ENCODE measurements at places on chromosomes 2 and 18.
A peak's percentile ranks its signal among the peaks of the same experiment; 100 is the strongest.

- no peak for DNase-seq
Observed at GRCh38 chr2:177970670-177971454, 101.7 kb downstream of the PDE11A start.

DNA sequence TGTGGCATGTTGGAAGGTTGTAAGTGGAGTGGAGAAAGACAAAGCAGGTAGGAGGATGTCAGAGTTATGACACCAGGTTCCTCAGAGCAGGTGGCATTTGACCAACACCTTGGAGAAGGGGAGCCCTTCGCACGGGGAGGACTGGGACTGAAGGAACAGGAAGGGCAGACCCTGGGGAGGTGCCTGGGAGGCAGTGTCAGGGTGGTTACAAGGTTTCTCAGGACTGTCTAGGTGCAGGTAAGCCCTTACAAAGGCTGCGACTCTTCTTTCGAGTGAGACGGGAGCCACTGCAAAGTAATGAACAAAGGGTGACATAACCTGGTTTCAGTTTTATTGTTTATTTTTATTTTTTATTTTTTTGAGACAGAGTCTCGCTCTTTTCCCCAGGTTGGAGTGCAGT lies 84.6 kb downstream of the EIF2AK3 start:
- DNase-seq, result no peak

DNA sequence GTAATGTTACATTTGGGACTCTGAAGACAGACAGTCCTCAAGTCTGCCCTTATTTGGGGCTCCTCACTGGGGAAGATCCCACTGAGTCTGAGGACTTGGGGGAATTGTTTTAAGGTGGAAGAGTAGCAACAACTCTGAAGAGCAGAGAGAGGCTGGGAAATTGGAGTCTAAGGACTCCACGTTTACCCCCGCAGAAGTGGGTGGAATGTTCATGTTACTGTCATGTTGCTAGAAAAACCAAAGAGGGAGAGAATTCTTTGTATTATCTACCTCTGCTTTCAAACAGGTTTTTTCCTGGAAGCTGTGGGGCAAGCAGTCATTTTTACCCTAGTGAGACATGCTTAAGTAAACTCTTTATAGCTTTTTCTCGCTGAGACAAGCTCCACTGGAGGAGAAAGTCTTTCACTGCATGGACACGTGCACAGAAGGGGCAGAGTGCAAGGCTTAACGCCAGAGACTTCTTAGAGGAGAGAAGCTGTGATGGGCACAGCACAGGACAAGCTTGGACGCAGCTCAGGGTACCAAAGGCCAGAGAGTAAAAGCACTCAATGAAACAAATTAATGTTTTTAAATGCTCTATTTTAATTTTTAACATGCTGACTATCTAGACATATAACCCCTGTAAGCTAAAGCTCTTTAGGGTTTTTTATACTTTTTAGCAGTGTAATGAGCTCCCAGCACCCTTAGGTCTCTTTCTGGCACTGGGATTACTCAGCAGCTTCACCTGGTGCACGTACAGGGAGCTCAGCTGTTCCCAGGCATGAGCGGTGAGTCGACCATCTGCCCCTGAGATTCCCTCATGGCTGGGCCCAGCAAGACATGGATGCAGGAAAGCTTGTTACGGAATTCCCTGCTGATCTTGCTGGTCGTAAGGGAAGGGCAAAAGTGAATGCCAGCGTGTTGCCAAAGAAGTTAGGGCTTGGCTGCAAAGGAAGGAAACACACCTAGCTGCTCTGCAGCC lies 54.5 kb upstream of the BIN1 start:
- DNase-seq, result no peak

DNA sequence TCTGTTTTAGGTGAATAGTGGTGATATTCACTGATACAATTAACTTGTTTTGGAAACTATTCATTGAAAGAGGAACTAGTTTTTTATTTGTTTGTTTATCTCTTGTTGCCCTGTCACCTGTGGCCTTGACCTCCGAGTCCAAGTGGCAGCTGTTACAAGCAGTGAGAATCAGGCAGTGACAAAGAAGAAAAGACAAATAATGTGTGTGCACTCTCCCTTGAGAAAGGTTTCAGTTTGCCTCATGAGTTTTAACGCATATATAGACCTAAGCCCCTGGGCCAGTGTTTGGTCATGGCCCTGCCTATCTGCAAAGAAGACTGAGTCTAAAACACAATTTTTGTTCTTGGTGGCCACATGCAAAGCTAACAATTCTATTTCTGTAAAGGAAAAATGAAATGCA lies 15.3 kb downstream of the KYNU start:
- no peak for DNase-seq

GRCh38 chr2:52445686-52446085 lies 1321.9 kb upstream of the CHAC2 start:
- DNase-seq, result no peak

- DNase-seq, result no peak
Observed at GRCh38 chr2:237305579-237305978, 108.4 kb downstream of the COL6A3 start.

- peak; percentile 77 for DNase-seq
Observed at GRCh38 chr2:222960126-222960525, 91.9 kb upstream of the KCNE4 start.

- DNase-seq, result peak; percentile 33
Observed at GRCh38 chr18:53458944-53459580, 765.4 kb downstream of the MBD2 start.

GRCh38 chr18:6423289-6423688 lies 8.6 kb upstream of the L3MBTL4 start:
- DNase-seq, result no peak

DNA sequence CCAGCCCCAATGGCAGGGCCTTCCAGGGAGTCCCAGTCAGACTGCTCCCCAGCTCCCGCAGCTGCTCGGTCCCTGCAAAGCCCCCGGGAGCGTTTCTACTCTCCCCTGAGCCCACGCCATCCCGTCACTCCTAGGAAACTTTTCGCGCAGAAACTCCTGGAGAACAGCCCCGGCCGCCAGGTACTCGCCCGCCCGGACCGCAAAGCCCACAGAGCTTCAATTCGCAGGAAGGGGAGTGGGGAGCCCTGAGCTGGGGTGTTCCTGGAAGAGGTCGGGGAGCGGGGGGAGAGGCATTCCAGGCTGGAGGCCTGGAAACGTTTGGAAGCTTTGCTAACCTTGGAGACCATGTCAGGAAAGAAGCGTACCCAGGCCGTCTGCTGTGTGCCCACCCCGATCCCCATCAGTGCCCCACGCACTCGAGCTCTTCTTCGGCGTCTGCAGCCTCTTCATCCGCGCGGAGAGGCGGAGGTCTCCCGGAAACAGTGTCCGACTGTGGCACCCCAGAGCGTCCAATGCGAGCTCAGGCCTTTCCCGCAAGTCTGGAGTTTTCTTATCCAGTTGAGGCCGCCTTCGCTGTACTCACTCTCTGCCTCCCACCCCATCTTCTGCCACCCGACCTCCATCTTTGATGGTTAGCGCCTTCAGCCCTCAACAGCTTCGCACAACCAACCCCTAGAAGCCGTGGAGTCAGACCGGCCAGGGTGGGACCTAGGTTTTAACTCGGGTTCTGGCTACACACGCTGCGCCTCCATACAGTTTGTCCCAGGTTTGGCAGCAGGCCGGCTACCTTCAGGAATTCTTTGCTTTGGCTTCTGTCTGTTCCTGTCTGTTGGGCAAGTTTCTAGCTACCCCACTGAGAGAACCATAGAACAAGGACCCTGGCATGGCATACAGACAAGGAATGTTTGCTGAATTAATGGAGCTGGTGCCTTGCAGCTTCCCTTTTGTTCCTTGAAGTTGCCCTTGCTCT lies 3.7 kb downstream of the PCGF1 start:
- no peak for DNase-seq

DNA sequence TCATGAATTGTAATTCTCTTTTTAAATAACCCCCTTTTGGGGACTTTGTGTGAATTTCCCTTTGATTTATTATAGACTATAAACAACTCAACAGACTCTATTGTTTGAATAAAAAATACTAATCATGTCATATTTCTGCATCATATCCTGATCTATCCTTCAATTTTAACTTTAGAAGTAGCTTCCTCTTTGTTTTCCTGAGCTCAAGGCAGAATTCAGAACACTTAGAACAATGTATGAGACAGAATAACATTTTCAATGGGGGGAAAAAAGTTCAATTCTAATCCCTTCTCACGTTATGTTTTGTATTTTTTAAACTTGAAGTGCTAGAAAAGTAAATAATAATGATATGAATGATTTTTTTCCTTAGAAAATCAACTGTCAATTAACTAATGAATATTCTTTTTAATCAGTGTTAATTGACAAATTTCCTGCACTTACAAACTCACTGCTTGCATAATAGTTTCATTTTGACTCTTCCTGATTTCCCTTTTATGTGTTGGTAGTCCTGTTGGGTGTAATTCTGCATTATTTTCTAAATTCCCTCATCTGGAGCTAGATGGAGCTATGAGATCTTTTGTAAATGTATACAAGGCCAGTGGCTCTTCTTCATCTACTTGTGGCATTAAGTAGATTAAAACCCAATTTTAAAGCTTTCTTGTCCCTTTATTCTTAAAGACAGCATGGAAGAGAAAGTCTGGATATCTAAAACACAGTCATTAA lies 326.1 kb downstream of the PARD3B start:
- peak; percentile 61 for DNase-seq

DNA sequence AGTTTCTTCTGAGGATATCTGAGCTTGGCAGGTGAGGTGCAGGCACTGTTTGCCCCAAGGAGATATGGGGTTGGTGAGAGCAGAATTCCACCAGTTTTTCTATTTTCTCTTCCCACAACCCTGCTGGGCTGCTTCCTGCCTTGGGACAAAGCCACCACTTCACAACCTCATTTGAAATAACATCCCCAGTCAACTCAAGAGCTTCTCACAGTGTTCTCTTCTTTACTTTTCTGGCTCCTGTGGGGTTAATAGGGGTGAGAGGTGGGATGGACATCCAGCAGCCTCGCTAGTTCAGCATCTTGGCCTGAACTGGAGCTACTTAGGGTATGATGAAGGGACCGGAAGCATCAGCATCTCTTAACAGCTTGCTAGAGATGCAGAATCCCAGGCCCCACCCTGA lies 106.3 kb downstream of the SLC4A3 start:
- no peak for DNase-seq

DNA sequence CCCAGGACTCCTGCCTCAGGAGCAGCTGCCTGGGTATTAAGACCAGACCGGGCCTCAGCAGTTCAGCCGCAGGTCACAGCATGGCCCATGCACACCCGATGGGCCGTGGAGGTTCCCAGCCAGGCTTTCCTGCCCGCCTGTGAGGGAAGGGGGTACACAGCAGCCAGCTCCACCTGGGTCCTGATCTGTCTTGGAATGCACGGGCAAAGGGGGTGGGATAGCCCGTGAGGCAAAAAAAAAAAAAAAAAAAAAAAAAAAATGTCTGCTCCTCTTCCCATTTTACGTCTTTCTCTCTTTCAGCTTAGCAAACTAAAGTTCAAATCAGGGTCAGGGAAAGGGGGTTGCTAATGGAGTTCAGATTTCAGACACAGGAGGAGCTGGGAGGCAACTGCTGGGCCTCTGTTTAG lies 385.2 kb downstream of the TNS1 start:
- DNase-seq, result peak; percentile 62

DNA sequence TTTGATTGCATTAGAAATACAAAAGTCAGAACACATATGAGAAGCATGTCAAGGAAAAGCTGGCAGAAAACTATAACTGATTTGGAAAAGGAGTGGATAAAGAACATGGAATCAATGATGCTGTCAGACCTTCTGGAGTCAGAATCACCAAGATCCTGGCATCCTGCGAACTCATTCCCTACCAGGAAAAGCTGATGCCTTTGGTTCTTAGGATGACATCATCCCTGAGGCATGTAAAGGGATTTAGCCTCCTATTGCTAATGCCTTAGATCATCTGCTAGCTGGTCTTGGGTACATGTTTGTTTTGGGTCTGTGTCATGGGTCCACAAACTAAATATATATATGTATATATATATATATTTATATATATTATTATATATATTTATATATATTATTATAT lies 680.7 kb downstream of the EPHA4 start:
- DNase-seq, result peak; percentile 88

DNA sequence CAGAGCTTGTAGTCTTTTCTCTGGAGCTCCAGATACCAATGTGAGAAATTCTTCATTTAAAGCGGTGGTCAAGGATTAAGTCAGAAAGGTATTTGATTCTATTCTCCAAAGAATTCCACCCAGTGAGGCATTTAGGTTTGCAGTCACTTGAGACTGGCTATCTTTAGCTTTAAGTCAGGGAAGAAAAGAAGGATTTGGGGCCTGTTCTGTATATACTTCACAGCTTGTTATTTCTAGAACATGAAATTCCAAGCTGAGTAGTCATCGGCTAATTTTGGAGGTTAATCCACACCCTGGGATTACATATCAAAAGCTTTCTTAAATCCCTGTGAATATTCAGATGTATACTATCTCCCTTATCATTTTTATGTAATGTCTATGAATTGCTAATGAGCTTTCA lies 39.4 kb downstream of the MYOM1 start:
- peak; percentile 59 for DNase-seq

DNA sequence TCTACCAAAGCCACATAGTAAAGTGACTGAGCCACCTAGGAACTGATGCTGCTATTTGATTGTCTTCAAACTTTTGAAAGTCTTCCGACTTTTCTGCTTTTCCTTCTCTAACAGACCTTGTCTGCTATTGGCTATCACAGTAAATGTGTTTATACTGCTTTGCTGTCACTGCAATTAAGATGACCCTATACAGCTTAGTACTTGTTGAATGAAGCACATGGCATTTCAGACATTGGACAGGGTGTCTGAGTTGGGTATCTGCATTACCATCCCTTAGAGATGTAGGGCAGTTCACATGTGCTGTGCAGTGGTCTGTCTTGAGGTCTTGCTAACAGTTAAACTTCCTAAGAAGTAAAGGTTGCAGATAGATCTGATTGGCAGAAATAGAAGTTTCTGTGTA lies 3.6 kb downstream of the WDR43 start:
- no peak for DNase-seq

DNA sequence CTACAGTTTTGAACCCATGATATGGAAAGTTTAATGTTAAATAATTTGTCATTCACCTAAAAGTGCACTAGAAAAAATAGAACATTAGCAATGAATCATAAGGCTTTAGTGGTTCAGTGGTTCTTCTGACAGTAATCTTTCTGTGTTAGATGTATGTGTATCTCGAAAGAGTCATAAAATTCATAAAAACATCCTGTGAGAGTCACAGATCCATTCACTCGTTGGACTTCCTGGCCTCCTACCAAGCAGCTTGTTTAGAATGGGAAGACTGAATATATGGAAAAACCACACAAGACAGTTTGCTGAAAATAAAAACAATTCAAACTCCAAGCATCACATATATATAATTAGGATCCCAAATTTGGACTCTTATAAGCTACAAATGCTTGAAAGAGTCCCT lies 34.8 kb downstream of the ADNP2 start:
- DNase-seq, result peak; percentile 47

- DNase-seq, result peak; percentile 56
Observed at GRCh38 chr2:131104487-131105155, 515 bp upstream of the PLEKHB2 start.

- DNase-seq, result no peak
Observed at GRCh38 chr2:193806088-193806774, 1611.5 kb upstream of the TMEFF2 start.

GRCh38 chr18:32930695-32931301 lies 158.0 kb upstream of the KLHL14 start:
- peak; percentile 51 for DNase-seq

GRCh38 chr18:27585602-27586173 lies 400.6 kb upstream of the CHST9 start:
- no peak for DNase-seq

GRCh38 chr2:119224391-119225104 lies 914 bp downstream of the STEAP3 start:
- no peak for DNase-seq

GRCh38 chr2:202870431-202871299 lies 901 bp downstream of the ICA1L start:
- peak; percentile 57 for DNase-seq

GRCh38 chr2:39975476-39976020 lies 196.5 kb upstream of the THUMPD2 start:
- no peak for DNase-seq

Data from fibroblast of skin of right biceps (primary cell).